Smooth muscle cell of the umbilical artery (primary cell): ENCODE measurements at places on chromosomes 16 and 17. TPM values are rescaled to one million over a fixed set of nuclear protein-coding genes. Genes with fewer than 3 reads are reported as not detected.

The ITPRIPL2 gene
- 38.3 and 56.3 TPM in 2 replicates for total RNA-seq

The KRTAP4-5 gene
- not detected in 2 replicates for total RNA-seq

The MYH13 gene
- total RNA-seq, result under 0.01 and 0.05 TPM in 2 replicates

The C17orf67 gene
- 0.59 and 0.78 TPM in 2 replicates for total RNA-seq

The PLSCR3 gene
- total RNA-seq, result 22.3 and 65.3 TPM in 2 replicates

The HAS3 gene
- total RNA-seq, result 3.9 and 10.1 TPM in 2 replicates
